ENCODE measurements at places on chromosomes 13 and 19.
A peak's percentile ranks its signal among the peaks of the same experiment; 100 is the strongest.

GRCh38 chr13:111354789-111355188 is 34.3 kb downstream of the TEX29 start:
- no peak for DNase-seq

DNA sequence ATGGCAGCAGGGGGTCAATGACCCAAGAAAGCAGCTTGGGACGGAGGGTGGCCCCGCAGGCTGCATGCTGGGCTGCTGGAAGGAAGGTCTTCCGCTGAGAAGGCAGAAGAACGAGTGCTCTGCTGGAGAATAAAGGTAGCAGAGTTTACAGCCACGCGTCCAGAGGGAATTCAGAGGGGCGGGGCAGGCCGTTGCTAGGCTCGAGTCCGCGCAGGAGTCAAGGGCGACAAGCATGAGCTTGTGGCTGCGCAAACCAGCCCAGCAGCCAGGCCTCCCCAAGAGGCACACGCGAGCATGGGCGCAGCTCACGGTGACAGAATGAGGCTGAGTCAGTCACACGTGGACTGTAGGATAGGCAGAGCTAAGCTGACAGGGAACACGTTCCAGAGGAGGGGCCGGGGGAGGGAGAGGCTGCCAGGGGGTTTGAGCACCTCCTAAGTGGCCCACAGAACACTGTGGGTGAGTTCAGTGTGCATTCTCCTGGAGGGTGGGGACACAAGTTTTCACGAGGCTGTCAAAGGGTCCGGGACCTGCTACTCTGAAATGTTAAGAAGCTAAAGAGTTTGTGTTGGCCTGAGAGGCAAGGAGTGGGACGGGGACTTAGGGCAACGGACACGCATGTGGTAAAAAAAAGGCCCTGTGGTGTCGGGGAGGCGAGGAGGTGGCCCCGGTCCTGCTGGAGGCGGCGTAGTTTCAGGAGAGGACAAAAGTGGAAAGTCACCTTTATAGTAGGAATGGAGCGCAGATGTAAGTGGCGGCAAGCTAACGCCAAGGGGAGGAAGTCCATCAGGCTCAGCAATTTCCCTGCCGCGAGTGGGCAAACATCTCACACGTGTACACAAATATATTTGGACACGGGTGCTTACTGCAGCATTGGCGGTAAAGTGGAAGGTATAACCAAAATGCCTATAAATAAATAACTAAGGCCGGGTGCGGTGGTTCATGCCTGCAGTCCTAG is 17.7 kb downstream of the RFX2 start:
- no peak for DNase-seq

GRCh38 chr13:43441464-43441863 is 345.3 kb downstream of the ENOX1 start:
- no peak for DNase-seq

DNA sequence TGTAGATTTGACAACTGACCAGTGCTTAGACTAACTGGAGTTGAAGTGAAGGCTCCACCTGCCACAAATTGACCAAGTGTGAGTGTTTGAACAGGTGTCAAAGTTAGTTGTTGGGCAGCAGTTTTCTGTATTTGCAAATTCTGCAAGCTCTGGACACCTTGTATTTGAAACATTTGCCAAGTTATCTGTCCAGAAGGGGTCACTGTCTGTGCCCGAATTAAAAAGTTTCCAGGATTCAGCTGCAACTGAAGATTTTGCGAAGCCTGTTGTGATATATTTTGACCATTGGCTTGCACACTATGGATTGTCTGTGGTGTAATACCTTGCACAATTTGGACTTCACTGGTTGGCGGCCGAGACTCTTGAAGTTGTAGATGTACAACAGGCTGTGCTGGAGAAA is 1690.7 kb downstream of the SLITRK5 start:
- DNase-seq = no peak

DNA sequence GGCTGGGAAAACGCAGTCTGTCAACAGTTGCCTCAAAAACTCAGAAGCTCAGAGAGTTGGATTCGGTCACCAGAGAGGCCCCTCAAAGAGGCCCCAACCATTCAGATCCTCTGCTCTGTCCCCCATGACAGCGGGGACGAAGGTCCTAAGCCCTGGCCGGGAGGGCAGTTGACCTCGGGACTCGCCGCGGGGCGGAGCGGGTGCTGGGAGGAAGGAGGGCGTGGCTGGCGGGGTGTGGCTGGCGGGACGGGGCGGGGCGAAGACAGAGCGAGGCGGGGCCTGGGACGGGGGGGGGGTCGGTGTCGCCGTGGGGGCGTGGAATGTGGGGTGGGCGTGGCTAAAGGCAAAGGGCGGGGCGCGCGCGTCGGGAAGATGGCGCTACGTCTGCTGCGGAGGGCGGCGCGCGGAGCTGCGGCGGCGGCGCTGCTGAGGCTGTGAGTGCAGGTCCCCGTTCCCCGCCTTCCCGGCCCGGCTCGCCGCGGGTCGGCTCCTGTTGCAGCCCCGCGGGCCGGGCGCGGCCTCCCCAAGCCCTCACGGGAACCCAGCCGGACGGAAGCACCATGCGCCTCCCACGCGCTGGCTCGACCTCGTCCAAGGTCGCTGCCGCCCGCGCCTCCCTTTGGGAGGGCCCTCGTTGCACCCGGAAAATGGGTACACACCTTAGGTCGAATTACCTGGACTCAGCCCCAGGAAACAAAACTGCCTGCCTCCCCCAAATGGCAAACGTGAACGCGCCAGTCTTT is 105.2 kb downstream of the TM9SF2 start:
- peak; percentile 95 for DNase-seq

- DNase-seq = no peak
Measured at GRCh38 chr19:45195764-45196163, 17.2 kb downstream of the BLOC1S3 start.

GRCh38 chr19:16367261-16367683 is 42.6 kb downstream of the KLF2 start:
- no peak for DNase-seq

DNA sequence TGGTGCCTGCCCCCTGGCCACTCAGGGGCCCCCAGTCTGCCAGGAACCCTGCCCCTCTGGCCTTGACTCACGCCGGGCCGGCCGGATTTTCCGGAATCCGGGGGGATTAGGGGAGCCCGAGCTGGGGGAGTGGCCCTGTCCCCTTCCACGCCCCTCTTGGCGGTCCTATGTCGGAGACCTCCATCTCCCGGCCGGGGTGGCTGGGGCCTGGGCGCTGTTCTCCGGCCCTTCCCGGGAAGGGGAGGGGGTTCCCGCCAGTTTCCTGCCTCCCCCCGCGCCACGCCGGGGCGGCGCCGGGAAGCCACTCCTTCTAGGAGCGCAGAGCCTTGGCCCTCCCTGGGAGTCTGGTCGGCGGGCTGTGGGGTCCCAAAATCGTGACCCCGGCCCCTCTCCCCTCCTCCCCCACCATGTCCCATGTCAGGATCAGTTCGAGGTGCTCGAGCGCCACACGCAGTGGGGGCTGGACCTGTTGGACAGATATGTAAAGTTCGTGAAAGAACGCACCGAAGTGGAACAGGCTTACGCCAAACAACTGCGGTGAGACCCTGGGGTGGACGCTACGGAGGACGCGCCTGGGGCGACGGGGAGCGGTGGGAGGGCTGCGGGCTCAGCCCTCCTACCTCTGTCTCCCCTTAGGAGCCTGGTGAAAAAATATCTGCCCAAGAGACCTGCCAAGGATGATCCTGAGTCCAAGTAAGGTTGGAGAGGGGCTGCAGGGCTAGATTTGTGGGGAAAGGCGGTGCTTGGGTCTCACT is 1.3 kb downstream of the TRIP10 start:
- DNase-seq = peak; percentile 85

DNA sequence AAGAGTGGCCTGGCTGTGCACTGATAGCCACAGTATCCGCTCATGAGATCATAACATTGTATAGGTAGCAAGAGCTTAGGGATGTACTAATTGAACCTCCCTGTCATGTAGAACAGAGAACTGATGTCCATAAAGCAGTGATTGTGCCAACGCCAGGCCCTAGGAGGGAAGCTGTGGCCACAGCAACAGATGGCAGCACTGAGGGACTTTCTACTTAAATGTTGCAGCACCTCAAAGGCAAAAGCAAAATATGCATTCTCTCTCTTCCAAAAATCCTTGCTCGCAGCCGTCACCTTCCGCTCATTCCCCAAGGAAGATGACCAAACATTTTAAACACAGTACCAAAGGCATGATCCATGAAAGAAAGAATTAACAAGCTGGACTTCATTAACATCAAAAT is 32.3 kb downstream of the COL4A1 start:
- DNase-seq = peak; percentile 48

DNA sequence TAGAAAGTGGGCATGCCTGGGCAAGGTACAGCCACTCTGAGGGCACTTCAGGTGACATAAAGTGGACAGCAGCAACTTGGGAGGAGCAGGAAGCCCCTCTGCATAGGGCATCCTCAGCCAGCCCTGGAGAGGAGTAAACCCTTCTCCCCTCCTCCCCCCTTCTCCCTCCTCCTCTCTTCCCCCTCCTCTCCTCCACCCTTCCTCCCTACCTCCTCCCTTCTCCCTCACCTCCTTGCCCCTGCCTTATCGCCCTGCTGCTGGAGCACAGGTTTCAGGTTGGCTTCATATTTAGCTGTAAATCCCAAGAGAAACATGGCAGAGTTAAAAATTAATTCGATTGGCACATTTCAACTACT is 30.5 kb upstream of the ATP12A start:
- no peak for DNase-seq

- no peak for DNase-seq
Measured at GRCh38 chr13:43567608-43568007, 219.2 kb downstream of the ENOX1 start.

DNA sequence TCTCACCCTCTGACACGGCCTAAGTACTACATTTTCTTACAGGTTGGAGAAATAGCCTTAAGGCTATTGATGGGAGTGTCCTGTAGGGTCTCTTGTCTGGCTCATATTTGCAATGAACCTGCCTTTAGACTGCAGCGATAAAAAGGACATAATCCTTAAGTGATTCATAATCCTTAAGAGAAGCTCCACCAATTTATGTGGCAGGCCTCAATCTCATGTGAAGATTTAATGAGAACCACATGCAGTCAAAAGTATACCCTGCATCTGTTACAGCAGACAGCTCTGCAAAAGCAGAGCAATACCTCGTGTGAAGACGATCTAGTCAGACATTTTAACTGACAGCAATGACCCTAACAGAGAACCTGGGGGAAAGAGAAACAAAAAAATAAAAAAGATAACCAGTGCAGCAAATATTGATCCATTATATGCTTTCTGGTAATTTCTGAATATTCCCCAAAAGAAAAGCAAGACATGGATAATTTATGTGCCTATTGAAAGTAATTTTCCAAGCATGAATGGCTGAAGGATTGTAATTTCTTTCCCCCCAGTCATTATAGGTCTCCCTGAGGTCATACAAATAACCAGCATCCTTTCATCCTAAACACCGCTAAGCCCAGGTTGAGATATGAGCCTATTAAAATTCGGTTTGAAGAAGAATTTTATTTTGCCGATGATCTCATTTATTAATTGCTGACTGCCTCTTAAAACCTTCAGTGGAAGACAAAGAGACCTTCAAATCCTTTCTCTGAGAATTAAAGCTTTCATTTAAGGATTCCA is 321.8 kb upstream of the NBEA start:
- no peak for DNase-seq

- peak; percentile 83 for DNase-seq
Measured at GRCh38 chr13:44575741-44576350, at the start of gene TSC22D1. TSS of gene TSC22D1 (minus strand) at chr13:44576330. CDS start at chr13:44576074, 256 bp downstream.

DNA sequence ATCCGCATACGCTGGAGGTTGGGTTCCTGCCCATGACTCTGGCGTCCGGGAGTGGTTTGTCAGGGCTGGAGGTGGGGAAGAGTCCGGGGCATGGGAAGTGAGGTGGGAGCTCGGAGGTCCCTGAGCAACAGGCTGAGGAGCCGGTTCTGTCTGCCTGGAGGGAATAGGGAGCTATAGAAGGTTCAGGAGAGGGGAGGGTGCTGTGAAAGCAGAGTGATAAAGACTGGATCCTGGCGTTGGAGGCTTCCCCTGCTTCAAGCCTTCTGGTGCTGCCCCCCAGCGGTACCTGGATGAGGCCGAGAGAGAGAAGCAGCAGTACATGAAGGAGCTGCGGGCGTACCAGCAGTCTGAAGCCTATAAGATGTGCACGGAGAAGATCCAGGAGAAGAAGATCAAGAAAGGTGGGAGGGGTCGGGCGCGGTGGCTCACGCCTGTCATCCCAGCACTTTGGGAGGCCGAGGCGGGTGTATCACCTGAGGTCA is 2.6 kb downstream of the HMG20B start:
- no peak for DNase-seq

- no peak for DNase-seq
Measured at GRCh38 chr13:53301449-53301848, 272.8 kb downstream of the OLFM4 start.

DNA sequence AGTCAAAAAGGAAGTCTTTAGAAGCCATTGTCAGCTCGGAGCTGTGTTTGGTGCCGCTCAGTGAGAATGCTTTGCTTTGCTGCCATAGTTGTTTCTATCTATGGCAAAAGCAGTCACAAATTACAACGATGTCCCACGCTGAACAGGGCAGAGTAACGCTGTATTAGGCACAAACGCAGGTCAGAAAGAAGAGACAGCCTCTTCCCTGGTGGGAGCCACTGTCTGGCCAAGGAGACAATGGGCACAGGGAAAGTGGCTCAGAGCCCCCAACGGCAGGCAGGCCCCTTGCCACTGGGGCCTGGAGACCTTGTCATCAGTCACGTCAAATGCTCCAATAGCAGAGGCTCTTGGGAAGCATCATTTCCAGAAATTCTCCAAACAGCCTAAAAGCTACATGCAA is 244.2 kb downstream of the TEX29 start:
- no peak for DNase-seq

- DNase-seq = no peak
Measured at GRCh38 chr13:111566567-111566966, 246.1 kb downstream of the TEX29 start.

DNA sequence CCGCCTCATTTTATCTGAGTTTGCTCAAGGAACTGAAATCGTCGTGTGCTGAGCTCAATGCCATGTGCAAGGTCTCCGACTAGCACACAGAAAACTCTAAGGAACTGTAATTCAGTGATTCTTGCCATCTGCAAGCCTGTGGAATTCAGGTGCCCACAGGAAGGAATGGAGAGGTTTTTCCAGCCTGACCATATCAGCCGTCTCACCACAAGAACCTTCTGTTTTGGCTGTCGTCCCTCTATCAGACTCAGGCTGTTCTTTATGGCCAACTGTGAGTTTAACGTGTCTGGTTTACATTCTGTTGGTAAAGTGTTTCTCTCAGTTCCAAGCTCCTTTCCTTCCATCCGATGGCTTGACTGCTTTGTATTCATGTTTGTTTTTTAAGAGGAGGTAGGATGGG is 293.5 kb downstream of the SPRY2 start:
- no peak for DNase-seq

- DNase-seq = no peak
Measured at GRCh38 chr19:28136796-28137195, 1076.2 kb downstream of the UQCRFS1 start.

GRCh38 chr13:112324116-112324515 is 52.0 kb upstream of the SPACA7 start:
- no peak for DNase-seq

Data from osteocyte (in vitro differentiated cells).